ENCODE measurements at places on chromosomes 7 and 10.

- DNase-seq: peak; percentile 56
Measured at GRCh38 chr10:92239600-92240288, 51.1 kb downstream of the CPEB3 start.

GRCh38 chr7:30880125-30880720 lies 31.4 kb upstream of the AQP1 start:
- no peak for DNase-seq

DNA sequence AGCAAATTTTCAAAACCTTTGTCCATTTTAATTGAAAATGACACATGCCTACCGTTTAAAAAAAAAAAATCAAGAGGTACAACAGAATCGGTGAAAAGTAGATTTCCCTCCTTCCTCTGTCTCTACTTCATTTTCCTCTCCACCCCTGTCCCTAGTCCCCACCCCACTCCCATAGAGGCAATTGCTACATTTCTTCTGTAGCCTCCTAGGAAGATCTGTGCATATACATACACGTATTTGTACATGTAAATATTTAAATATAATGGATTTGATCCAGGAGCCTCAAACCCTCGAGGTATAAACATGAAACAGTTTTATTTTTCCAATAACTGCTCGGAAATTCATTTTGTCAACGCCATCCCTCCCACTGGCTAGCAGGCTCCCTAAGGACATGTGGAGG lies 14.1 kb upstream of the SLC29A3 start:
- no peak for DNase-seq

DNA sequence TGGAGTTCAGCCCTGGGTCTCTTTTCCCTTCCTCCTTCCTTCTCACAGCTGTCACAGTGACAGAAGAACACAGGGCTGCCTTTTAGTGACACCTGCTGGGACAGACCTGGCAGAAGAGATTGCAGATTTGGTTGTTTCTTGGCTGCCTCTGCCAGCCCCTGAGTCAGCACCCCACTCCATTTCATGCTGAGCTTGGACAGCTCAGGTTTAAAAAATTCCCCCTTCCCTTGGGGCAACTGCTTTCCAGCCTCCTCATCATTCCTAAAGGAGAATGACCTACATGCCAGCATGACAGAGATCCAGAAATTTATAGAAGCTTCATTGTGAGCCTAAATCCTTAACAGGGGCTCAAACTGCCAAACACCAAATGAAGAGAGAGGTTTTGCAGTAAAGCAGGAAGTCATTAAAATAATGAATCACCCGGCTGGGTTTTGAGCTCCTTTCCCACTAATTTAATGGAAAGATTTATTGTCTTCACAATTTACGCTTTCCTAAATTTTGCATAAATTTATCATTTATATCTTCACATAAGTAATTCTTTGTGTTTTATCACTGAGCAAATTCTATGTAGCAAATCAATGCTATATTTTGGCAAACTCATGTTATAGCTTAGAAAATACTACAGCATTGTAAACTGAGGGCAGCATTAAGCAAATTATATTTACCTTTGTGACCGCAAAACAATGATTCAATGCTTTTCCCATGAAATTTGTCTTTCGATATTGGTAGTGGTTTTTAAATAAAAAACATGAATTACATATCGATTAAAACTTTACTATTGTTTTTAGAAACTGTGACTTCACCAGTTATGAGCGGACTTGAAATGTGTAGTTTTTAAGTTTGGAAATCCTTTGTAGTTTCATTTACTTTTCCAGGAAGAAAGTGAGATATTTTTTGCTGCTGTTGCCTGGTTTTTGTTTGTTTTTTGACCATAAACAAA lies 399.5 kb upstream of the ANKRD30A start:
- DNase-seq: peak; percentile 93

- DNase-seq: no peak
Measured at GRCh38 chr10:27258838-27259812, 18.5 kb upstream of the ACBD5 start.

- DNase-seq: peak; percentile 54
Measured at GRCh38 chr10:102316421-102316820, 71.1 kb downstream of the GBF1 start.

DNA sequence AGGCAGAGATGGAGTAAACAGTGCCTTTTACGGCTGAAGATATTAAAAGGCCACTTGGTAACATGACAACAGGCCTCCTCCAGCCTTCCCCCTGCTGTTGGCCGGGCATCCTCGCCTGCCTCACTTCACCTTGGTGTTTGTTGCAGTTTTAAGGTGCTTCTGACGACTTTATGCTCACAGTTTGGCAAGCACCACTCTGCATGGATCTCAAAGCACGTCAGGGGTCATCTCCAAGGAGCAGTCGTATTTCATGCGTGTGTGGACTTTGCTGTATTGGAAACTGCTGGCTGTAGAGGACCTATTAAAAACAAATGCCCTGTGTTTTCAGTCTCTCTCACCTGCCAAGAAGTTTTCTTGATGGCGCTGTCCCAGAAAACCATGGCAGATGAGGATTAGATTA lies 483.1 kb downstream of the RPS24 start:
- no peak for DNase-seq

DNA sequence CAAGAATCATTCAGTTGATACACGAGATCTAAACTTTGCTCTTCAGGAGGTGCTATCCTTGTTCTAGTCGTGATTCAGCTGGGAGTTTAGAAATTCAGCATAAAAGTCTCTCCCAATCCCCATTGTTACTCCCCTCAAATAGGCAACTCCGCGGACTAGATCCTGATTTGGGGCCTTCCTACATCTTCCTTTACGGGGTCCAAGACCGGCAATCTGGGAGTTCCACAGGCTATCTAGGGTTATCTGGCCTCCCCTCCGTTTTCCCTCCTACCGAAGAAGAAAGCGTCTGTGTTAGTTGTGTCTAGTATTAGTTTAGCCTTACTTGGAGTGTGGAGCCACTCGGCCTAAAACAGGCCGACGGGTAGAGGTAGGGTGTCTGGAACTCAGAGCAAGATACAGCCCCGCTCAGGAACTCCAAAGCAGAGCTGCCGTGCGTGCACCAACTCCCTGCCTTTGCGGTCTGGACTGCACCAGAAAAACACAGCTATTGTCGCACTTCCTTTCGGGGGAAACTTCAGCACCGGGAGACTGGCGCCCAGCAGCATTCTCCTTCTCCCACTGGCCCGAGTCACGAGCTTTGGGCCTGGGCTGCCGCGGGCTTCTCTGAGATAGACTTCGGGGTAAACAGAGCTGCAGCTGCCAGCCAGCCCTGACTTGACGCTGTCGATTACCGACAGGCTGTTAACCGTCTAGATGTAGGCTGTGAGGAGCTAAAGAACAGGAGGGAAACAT lies 1.5 kb upstream of the DLX5 start:
- DNase-seq: no peak

- peak; percentile 52 for DNase-seq
Measured at GRCh38 chr7:23618241-23618640, 21.1 kb downstream of the CCDC126 start.

DNA sequence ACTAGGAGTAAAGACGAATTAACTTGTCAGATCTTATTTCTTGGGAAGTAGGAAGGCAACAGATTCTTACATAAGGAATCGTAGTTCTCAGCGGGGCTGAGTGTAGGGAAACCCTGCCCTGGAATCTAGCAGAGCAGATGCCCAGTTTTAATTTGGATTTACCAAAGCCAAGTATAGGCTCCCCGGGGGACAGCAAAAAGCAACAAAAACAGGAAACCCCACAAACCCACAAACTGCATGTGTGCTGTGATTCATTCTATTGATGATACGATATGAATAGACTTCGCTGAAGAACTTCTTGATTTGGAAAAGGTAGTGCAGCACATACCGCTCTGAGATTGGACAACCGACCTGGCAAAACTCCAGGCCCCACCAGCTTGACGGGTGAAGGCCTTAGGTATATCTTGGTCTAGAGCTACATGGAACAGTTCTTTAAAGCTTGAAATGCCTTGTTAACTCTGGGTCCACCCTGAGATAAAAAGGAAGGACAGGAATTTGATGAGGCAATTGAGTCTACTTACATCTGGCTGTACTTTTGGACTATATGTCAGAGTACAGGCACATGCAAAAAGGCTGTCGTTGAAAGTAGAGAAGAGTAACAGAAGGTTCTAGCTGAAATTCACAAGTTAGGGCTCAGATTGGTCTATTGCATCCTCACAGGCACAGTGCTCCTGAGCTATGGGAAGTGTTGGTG lies 49.1 kb downstream of the STRA8 start:
- DNase-seq: no peak

DNA sequence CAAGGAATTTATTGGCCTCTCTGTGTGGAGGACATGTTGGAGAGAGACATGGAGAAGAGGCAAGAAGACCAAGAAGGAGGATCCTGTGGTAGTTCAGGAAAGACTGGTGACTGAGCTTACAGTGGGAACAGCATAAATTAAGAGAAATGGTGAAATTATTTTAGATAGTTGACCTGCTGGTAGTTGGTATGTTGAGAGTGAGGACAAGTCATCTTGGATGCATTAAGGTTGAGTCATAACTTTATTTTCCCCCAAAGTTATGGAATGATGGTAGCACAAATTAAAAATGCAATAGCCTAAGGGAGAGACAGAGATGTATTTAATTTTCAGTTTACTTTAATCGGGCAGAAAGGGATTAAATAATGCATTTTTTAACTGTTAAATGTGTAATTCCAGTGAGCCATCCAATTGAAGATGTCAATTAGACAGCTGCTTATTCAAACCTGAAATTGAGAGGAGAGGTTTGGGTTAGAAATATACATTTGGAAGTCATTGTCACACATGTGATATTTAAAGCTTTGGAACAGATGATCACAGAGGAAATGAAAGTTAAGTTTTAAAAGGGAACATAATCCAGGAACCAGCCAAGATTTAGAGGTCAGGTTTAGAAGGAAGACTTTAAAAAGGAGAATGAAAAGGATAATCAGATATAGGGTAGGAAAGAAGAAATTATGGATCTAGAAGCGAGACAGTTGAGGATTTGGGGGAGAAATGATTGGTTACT lies 80.6 kb downstream of the DGKB start:
- peak; percentile 77 for DNase-seq

GRCh38 chr7:154436560-154436959 lies 384.4 kb downstream of the DPP6 start:
- no peak for DNase-seq

DNA sequence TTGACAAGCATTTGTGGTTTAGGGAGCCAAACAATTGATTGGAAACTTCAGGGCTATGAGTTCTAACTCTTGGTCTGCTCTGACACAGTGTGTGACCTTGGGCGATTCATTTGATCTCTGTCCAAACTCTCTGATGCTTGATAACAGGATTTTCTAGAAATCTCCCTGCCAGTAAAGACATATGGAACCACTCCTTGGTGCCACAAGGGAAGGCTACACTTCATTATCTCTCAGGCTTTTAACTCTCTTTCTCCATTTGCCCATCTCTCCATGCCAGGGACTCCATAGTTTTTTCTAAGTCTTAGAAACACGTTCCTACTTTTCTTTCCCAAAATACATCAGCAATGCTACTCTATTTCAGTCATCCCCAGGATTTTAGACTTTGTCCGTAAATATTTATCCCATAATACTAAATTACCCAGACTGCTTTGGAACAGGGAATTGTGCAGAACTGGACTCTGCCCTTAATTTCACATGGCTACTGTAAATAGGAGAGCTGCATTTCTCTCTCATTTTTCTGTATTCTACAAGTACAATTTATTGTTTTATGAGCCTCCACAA lies 488.2 kb downstream of the SUGCT start:
- DNase-seq: no peak

DNA sequence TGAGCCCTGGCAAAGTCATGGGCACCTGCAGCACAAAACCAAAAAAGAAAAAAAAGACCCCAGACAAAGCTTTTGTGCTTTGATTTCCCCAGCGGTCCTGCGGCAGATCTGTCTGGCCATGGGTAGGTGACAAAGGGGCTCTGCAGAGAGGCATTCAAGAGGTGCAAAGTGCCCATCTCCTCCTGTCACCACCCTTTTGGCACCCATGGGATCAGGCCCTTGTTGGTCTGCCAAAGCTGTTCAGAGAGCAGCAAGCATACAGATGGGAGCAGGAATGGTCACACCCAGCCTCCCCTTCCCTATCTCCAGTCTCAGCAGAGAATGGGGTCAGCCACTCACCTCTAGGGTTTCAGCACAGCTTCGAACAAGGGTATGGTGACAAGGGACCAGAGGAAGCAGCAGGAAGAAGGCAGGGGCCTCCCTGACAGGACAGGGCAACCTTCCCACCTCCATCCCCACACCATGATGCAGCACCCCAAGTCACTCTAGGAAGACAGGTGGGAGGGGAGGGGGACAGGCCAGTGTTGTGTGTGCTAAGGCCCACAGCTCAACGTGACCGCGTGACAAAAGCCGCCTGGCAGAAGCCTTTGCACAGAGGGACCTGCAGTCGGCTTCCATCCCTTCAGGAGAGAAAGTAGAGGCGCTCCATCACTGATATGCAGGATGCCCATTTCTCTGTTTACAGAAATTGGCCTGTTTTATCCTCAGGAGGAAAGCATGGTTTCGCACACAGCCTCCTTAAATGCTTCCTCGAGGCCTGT lies 6.3 kb downstream of the CAMK2G start:
- no peak for DNase-seq

DNA sequence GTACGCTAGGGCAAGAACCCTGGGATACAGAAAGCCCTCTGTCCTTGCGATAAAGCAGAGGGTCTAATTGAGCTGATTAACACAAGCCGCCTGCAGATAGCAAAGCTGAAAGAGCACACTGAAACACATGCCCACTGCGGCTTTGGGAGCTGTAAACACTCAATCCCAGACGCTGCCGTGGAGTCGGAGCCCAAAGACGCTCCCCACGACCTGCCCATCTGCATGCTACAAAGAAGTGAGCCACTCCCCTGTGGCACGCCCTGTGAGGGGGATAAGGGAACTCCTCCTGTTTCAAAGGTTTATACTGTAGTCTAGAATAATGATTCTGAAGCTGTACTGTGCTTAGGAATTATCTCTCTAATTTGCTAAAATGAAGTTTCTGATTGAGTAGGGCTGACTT lies 985.6 kb upstream of the GHITM start:
- DNase-seq: no peak

- DNase-seq: no peak
Measured at GRCh38 chr7:116420003-116420402, 79.5 kb upstream of the CAV2 start.

- no peak for DNase-seq
Measured at GRCh38 chr7:157612009-157612663, 275.3 kb downstream of the DNAJB6 start.

- no peak for DNase-seq
Measured at GRCh38 chr10:86344281-86344680, 22.3 kb downstream of the GRID1 start.

Data from EH (cell line).